ENCODE measurements at places on chromosomes 1 and 21.
A peak's percentile ranks its signal among the peaks of the same experiment; 100 is the strongest.

GRCh38 chr1:47655521-47656300 is 217.9 kb downstream of the FOXD2 start:
- no peak for DNase-seq

GRCh38 chr1:201184307-201185122 is 6.1 kb upstream of the IGFN1 start:
- no peak for DNase-seq

- no peak for DNase-seq
Observed at GRCh38 chr1:184757891-184758290, 3.2 kb upstream of the EDEM3 start.

DNA sequence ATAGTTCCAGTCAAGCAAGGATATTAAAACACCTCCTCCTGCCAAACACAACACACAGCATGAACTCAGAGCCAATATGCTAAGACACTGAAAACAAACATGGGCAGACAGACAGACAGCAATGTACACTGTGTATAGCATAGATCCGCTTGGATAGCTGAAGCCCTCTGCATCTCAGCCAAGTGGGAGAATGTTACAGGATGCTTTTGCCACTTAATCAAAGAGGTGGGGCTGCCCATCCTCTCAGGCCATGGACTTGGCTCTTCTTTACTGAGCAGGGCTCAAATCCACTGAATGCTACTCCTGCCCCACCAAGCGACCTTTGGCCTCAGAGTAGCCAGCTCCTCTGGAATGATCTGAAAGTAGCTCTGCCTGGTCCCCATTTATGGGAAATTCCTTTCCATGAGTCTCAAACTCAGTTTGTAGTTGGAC is 64.7 kb upstream of the NGF start:
- no peak for DNase-seq

- no peak for DNase-seq
Observed at GRCh38 chr1:89616844-89617627, 15.9 kb upstream of the LRRC8C start.

DNA sequence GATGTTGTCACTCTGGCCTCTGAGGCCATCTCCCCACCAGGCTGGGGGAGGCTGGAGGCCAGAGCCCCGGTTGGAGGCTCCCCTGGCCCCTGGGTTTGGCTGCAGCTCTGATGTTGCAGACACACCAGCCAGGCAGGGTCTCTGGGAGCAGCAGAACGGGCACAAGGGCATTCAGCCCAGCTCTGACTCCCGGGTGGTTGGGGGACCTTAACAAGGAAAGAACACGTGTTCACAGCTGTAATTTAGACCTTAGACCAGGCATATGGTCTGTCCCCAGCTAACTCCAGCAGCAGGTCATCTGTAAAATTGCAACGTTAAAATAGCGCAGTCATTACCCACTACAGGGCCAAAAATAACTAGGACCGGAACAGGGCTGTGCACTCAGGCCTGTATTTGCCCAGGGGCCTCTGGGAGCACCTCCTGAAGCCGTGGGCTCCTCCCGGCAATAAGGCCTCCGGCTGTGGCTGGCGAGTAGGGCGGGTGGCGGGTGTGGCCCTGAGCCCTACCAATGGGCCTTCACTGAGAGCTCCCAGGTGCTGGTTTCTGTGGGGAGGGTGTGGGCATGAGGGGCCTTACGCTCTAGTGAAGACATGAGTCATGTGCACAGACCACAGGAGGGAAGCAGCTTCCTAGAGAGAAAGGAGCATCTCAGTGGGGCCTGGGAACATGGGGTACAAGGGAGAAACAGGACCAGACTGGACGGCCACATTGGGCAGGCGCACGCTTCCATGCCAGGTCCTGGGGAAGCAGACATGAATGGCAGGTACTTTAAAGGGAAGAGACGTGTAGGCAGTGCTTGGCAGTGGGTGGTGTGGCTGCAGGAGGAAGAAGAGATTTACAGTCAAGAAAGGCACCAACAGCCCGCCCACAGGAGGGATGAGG is 6.1 kb downstream of the LDLRAP1 start:
- DNase-seq, result peak; percentile 32

GRCh38 chr1:232533328-232533727 is 96.6 kb downstream of the SIPA1L2 start:
- no peak for DNase-seq

DNA sequence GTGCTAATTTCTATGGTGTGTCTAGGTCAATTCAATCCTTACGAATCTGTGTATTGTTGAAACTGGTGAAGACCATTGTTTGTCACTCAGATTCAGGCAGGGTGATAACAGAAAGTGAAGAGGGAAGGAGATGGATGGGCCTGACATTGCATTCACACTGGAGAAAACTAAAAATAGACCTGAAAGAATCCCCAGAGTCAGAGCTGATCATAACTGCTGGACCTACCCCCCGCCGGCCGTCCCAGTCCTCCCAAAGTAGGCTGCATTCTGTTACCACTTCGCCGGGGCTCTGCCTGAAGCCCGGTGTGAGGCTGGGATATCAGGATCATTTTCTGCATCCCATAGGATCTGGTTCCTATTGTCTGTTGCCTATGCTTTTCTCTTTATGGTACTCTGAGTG is 121.1 kb downstream of the NUF2 start:
- DNase-seq, result no peak

GRCh38 chr1:6460301-6461050 is 5.5 kb downstream of the TNFRSF25 start:
- DNase-seq, result peak; percentile 52

- no peak for DNase-seq
Observed at GRCh38 chr1:24856787-24857506, 73.1 kb downstream of the RUNX3 start.

DNA sequence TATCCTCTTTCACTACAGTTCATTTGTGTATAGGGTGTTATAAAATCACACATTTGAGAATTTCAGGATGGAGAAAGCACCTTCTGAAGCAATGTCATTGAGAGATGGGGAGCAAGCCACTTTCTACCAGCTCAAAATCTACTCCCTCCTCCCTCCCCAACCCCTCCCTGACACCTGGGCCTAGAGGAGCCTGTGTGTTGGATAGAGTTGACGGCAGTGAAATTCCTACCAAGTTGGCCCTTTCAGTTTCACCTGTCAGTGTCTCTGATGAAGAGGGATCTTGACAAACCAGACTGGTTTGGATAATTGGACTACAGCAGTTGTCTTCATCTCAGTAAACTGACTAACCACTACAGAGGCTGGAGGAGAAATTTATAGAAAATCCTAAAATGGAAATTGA is 125.0 kb upstream of the HOOK1 start:
- DNase-seq, result no peak

DNA sequence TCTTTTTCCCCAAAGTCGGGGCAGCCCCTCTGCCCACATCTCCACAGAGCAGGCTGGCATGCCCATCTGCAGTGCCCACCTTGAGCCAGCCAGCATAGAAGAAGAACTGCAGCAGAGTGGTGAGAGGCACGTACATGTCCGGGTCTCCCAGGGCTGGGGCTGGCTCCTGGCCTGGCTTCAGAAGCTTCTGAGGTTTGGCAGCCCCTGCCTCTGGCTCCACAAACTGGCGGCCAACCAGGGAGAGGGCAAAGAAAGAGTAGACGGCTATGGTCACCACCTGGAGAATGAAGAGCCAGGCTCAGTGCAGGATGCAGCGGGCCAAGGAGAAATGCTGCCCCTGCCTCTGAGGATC is 3.0 kb downstream of the BEST4 start:
- DNase-seq, result no peak

- DNase-seq, result no peak
Observed at GRCh38 chr1:35764283-35764682, 5.5 kb downstream of the CLSPN start.

- no peak for DNase-seq
Observed at GRCh38 chr1:22787636-22788035, 77.0 kb downstream of the EPHB2 start.

GRCh38 chr1:183432548-183432875 is 14.3 kb upstream of the NMNAT2 start:
- DNase-seq, result no peak

DNA sequence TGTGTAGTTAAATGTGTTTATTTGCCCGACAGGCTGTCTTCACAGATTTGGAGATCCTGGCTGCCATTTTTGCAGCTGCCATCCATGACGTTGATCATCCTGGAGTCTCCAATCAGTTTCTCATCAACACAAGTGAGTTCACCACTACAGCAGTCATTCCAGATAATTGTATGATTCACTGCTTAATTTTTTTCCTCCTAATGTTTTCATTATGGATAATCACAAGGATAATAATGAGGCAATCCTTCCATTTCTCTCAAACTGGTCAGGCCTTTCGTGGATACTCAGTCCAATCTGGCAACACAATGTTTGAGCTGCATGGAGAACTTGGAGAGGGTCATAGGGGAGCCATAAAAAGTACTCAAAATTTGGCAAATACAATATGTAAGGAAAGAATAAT is 168.3 kb upstream of the SGIP1 start:
- DNase-seq, result no peak

DNA sequence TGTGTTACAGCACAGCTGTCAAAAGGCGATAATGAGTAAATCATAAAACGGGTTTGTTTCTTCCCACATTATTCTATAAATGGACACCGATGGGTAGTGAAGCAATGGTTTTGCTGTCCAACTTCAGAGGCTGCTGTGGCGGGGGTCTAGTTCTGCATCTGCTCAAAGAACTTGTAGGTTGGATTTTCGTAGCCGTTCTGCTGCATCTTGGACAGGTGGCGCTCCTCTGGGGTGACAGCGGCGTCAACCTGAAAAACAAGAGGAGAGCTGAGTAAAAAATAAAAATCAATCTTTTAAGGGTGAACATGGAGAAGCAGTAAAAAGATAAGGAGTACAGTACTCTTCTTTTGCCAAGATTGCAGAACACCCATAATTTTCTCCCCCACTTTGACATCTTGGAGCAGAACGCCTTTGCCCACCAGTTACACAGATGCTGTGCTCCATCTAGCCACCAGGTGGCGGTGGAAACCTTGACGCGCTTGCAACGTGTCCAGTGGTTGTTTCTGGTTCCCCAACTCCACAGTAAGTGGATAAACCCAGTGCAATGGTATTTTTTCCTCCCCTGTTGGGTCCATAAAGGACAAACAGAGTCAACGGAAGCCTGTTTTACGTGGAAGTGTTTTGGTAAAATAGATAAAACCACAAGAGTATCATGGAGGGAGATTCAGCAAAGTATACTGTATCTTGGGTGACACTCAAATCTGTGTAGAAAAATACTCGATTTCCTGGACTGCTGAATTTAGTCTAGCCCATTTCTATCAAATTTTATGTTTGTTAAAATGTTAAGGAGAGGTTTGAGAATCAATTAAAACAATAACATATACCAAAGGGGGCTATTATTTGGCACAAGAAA is 147.0 kb downstream of the GABPA start:
- peak; percentile 23 for DNase-seq

GRCh38 chr1:182050481-182051448 is 10.7 kb downstream of the ZNF648 start:
- DNase-seq, result no peak

DNA sequence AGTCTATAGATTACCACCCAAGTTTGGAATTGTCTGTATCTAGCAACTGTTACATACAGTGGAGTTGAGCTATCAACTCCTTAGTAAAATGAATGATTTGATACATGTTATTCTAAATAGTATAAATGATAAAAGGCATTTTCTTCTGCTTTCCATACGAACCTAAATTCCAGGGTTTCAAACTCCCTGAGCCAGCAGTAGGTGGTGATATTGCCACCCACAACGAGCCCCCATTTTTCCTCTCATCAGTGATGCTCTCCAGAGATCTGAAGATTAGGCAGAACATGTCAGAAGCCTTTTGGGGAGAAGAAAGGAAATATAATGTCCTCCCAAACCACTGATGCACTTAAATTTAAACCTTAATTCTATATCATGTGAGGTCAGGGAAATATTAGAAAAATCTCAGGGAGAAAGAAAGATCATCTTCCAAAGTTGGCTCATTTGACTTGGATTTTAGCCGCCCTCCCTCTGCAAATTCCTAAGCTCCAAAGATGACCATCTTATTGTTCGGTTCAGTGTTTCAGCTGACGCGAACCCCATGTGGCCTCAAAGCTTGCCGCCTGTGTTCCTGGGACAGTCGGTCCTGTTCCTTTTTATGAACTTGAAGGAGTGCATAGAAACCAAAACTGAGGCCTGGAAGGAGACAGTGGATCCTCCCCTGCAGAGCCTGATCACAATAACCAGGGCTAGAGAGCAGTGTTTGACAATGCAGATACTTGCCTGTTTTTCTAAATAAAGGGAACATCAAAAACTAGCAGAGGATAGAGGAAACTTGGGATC is 2.3 kb downstream of the EVA1C start:
- no peak for DNase-seq

DNA sequence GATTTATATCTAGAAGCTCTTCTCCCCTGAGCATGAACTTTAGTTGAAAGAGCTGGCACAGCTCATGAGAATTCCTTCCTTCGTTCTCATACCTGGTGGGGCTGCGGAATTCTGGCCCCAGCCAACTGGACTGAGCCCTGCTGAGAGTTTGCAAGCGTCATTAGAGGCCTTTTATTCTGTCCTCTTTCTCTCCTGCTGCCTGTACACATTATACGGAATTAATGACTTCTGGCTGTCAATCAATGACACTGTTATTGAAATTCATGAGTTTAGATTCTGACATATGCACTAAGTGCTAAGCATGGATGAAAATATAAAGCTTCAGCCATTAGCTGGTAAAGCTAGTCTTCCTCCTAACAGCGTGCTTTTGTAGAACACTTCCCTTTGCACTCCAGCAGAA is 27.5 kb downstream of the KAZN start:
- no peak for DNase-seq

DNA sequence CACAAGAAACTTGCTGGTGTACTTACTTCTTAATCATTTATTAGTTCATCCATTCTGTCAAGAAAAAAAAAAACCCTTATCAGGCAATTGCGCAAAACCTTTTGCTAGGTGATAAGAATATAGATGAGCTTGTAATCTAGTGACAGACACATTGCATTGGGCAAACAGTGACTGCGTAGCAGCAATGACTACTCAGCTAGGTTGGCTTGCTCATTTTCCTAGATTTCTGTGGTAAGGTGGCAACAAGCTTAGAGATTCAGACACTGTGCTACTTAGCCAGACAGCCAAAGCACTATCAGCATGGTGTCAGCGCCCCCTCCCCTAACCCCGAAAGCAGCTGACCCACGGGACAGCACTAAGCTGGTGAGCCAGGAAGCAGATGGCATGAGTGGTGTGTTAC is 203.1 kb downstream of the BARHL2 start:
- no peak for DNase-seq

DNA sequence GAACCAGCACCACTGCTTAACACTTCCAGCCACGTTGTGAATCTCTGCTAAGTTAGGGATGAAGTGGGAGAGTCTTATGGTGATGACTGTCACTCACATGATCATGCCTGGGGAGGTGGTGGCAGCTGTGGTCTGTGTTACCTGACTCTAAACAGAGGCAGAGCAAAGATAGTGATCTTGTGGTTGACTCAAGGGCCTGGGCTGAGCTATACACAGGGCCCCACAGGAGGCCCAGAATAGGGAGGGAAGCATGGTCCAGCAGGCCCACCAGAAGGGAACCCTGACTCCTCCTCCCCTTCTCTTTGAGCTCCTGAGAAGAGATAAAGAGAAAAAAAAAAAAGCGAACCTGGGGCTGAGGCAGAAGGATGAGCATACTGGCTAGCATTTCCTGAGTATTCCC is 55.0 kb downstream of the PLXNA2 start:
- DNase-seq, result no peak

GRCh38 chr1:56094168-56094567 is 485.2 kb downstream of the PLPP3 start:
- no peak for DNase-seq
